ENCODE measurements at places on chromosomes 5 and 9. TPM values are rescaled to one million over a fixed set of nuclear protein-coding genes. Genes with fewer than 3 reads are reported as not detected.

Gene LPCAT1
- 49.4 TPM for total RNA-seq

Gene RNF183
- not detected for total RNA-seq

Gene FGFR4
- total RNA-seq, result 1.9 TPM

Gene RPS23
- total RNA-seq, result 1,262 TPM

Gene PAEP
- total RNA-seq, result not detected

Gene PDLIM4
- total RNA-seq, result 59.2 TPM

Gene MCC
- total RNA-seq, result 18.6 TPM

Gene DMRT3
- total RNA-seq, result not detected

Gene ZBTB34
- 14.5 TPM for total RNA-seq

Gene PCDHGB2
- 1.0 TPM for total RNA-seq

- H3K36me3 ChIP-seq, result no peaks in the 10 kb centered on the region
- no peaks in the 10 kb centered on the region for H3K27me3 ChIP-seq
- no peak overlapping the region for H3K27ac ChIP-seq
- no peak for DNase-seq
Observed at GRCh38 chr5:67475489-67475888, 278.9 kb upstream of the CD180 start.

DNA sequence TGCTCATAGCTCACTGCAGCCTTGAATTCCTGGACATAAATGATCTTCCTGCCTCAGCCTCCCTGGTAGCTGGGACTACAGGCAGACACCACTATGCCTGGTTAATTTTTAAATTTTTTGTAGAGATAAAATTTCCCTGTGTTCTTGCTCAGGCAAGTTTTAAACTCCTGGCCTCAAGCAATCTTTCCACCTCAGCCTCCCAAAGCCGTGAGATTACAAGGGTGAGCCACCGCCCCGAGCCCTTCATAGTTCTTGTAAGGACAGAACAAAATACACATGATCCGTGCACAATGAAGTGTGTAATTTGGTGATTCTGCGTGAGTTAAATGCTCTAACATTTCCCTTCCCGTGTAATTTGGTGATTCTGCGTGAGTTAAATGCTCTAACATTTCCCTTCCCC lies 27.7 kb upstream of the MYO10 start:
- no peak for DNase-seq
- no peaks in the 10 kb centered on the region for H3K36me3 ChIP-seq
- no peaks in the 10 kb centered on the region for H3K27me3 ChIP-seq
- no peak overlapping the region for H3K4me3 ChIP-seq
- H3K27ac ChIP-seq, result no peak overlapping the region

DNA sequence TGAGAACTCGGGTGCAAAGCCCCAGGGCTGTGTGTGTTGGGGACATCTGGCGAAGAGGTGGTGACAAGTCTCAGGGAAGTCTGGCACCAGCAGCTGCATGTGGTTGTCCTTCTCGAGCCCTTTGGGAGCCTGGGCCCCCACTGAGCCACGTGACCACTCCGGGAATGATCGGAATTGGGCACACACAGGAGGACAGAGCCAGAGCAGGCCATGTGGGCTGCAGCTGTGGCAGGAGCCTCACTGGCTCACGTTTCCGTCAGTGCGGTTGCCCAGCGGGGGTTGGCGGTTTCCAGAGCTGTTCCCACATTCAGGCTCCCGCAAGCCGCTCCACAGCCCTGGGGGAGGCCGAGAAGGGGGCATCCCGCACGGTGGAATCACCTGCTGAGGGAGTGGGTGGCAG lies 6.8 kb upstream of the CEL start:
- H3K27me3 ChIP-seq, result no peaks in the 10 kb centered on the region
- peaks cover 40% of the 10 kb centered on the region for H3K4me1 ChIP-seq
- peak overlapping the region; percentile 12 for H3K4me3 ChIP-seq

DNA sequence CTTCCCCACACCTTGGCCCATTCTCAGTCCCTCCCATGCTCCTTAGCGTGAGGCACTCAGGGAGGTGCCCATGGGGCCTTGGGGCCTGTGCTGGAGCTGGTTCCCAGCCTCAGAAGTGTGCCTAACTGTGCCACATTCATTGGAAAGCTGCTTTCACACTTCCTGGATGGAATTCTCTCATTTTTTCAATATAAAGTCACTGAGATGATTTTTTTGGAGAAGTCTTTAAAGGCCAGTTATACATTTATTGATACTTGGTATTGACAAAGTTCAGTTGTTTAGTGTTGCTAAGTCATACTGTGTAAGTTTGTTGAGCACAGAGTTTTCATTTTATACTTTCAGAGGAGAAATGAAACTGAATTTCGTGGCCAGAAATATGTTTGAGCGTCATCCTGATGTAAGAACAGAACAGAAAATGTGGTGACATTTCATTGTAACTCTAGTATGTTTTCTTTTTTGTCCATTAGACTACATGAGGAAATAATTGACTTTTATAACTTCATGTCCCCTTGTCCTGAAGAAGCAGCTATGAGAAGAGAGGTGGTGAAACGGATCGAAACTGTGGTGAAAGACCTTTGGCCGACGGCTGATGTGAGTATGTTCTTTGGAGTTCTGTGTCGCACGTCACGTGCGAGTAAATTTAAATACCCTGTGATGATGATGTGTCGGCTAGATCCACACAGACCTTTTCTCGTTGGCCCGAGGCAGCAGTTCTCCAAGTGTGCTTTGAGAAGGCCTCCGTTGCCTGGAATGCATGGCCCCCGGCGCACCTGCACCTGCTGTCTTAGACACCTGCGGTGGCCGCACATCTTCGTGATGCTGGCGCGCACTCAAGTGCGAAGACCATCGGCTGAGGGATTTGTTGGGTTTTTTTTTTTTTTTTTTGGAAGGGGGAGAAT lies 24.1 kb downstream of the TENT4A start:
- no peaks in the 10 kb centered on the region for H3K27me3 ChIP-seq
- peak overlapping the region; percentile 24 for H3K27ac ChIP-seq
- no peak for DNase-seq
- peaks cover 13% of the 10 kb centered on the region for H3K36me3 ChIP-seq
- peaks cover 38% of the 10 kb centered on the region for H3K4me1 ChIP-seq

- H3K4me3 ChIP-seq, result no peak overlapping the region
- H3K27ac ChIP-seq, result no peak overlapping the region
- peaks cover 44% of the 10 kb centered on the region for H3K27me3 ChIP-seq
- DNase-seq, result no peak
Observed at GRCh38 chr5:120260651-120261050, 203.4 kb upstream of the PRR16 start.

- H3K4me1 ChIP-seq, result no peaks in the 10 kb centered on the region
- no peak overlapping the region for H3K27ac ChIP-seq
- peaks cover 22% of the 10 kb centered on the region for H3K36me3 ChIP-seq
- no peak for DNase-seq
- H3K27me3 ChIP-seq, result no peaks in the 10 kb centered on the region
Observed at GRCh38 chr9:123432331-123433236, 76.6 kb downstream of the CRB2 start.

DNA sequence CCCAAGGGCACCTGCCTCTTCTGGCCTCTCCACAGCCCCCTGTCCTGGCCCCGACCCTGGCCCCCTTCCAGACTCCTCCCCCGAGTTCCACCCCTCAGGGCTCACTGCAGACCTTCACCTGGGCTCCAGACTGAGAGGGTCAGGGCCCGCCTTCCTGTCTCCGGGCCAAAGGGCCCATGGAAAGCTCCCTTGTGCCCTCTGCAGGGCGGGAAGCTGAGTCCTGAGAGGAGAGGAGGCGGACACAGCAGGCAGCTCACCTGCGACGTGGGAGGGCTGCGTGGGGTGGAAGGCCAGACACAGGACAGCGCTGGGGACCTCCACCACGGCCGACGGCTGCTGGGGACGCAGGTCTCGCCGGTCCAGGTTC lies 20.6 kb downstream of the DYNC2I2 start:
- H3K36me3 ChIP-seq, result peaks cover 18% of the 10 kb centered on the region
- no peaks in the 10 kb centered on the region for H3K27me3 ChIP-seq
- H3K4me1 ChIP-seq, result peaks cover 35% of the 10 kb centered on the region
- H3K27ac ChIP-seq, result peak overlapping the region; percentile 91
- no peak overlapping the region for H3K4me3 ChIP-seq

- peaks cover 6% of the 10 kb centered on the region for H3K4me1 ChIP-seq
- H3K27me3 ChIP-seq, result no peaks in the 10 kb centered on the region
- no peak for DNase-seq
- no peak overlapping the region for H3K4me3 ChIP-seq
- H3K36me3 ChIP-seq, result no peaks in the 10 kb centered on the region
Observed at GRCh38 chr9:99249619-99250018, 27.5 kb downstream of the SEC61B start.

- H3K27me3 ChIP-seq, result no peaks in the 10 kb centered on the region
- H3K4me3 ChIP-seq, result no peak overlapping the region
- H3K27ac ChIP-seq, result no peak overlapping the region
- no peak for DNase-seq
- peaks cover 28% of the 10 kb centered on the region for H3K36me3 ChIP-seq
Observed at GRCh38 chr5:119515192-119515591, 62.9 kb downstream of the HSD17B4 start.

GRCh38 chr9:85392260-85392659 lies 349.5 kb downstream of the AGTPBP1 start:
- H3K4me1 ChIP-seq, result no peaks in the 10 kb centered on the region
- no peak for DNase-seq
- peaks cover 20% of the 10 kb centered on the region for H3K27me3 ChIP-seq
- no peak overlapping the region for H3K4me3 ChIP-seq
- no peaks in the 10 kb centered on the region for H3K36me3 ChIP-seq
